ENCODE measurements at places on chromosomes 12 and 14. TPM values are rescaled to one million over a fixed set of nuclear protein-coding genes. Genes with fewer than 3 reads are reported as not detected.

GRCh38 chr14:99820702-99821331, 27.6 kb downstream of the EML1 start:
- no peak for DNase-seq

DNA sequence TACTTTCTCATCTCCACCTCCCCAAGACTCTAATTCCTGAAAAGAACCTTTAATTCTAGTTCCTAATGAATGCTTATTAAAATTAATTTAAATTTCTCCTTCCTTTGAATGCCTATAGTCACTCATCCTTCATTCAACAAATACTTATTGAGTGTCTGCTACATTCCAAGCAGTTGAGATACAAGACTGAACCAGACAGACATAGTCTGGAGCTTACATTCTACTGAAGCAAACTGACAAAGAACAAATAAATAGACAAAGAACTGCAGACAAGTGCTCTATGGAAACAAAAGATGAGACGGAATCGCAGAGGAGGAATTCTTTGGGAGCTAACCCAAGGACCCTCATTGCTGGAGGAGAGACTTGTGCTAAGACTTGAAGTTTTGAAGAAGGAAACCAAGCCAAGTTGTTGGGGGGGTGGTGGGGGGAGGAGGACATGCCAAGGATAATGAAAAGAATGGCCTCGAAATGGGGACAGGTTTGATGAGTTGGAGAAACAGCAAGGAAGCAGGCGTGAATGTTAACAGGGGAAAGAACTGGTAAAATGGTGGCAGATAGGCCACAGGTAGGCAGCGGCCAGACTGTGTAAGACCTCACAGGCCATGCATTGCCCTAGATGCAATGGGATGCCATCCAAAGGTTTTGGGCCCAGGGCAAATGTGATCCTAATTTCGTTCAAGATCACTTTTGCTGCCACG, 9.7 kb upstream of the TDG start:
- DNase-seq, result no peak

- DNase-seq, result no peak
These were observed 1178.9 kb downstream of the FLRT2 start for GRCh38 chr14:86708846-86709339.

- DNase-seq, result no peak
These were observed 11.7 kb upstream of the KCNA5 start for GRCh38 chr12:5031958-5032357.

CPNE8 gene
- 20.5 TPM for total RNA-seq

LRRC74A gene
- not detected for total RNA-seq

IL22 gene
- not detected for total RNA-seq

Measured in tibial nerve (tissue), 4 donors.